NCI-H345 (cell line): ENCODE measurements at places on chromosomes 16 and 17.

DNA sequence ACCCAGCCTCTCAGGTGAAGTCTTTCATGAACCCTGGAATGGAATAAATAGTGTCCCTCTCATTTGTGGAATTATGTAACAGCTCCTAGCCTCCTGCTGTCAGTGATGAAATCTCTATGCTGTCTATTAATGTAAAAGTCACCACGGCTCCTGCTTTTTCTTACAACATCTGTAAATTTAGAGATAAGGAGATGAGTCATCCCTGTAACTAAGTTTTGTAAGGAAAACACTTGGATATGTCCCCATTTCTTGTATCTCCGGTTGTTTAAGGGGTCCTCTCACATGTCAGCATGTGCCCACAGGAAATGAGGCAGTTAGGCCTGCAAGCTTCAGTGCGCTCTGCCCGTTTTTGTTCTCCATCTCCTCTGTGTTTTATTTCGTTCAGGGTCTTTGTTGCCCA is 2.8 kb upstream of the NAT9 start:
- no peak for DNase-seq

GRCh38 chr17:40813804-40814203 is 8.6 kb downstream of the KRT10 start:
- no peak for DNase-seq

DNA sequence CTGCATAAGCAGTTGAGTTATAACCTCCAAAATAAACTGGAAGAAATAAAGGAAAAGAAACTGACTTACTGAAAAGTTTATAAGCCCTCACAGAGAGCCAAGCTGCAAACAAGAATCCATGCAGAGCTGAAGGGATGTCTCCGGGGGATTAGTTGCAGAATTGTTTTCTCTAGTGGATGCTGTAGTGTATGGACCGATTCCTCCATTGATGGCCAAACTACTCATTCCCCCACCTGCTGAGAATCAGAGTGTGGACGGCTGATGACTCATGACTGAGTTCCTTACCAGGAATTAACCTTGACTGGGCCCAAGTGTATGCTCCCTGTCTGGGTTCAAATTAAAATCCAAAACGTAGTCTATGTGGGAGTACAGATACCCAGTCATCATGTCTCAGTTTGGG is 93.9 kb upstream of the CDH8 start:
- DNase-seq: no peak

DNA sequence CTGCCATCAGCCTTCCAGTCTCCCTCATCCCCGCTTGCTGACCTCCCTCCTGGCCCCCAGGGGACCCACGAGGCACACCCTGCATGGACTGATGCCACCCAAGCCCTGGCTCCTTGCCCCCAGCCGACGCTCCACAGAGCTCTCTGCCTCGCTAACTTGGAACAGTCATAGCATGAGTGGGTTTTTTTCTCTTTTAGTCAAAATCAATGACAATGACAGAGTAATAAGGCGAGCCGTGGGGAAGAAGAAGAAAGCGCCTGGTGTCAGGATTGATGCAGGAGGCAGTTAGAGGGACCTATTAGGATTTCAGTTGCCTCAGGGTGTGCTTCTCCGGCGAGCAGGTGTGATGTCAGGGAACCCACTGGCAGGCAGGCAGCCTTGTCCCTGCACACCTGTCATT is 176.3 kb upstream of the TNRC6C start:
- peak; percentile 24 for DNase-seq

- DNase-seq: no peak
These were observed 57.1 kb downstream of the SPECC1 start for GRCh38 chr17:20066253-20066652.

GRCh38 chr17:33028778-33029177 is 37.1 kb downstream of the SPACA3 start:
- DNase-seq: no peak

DNA sequence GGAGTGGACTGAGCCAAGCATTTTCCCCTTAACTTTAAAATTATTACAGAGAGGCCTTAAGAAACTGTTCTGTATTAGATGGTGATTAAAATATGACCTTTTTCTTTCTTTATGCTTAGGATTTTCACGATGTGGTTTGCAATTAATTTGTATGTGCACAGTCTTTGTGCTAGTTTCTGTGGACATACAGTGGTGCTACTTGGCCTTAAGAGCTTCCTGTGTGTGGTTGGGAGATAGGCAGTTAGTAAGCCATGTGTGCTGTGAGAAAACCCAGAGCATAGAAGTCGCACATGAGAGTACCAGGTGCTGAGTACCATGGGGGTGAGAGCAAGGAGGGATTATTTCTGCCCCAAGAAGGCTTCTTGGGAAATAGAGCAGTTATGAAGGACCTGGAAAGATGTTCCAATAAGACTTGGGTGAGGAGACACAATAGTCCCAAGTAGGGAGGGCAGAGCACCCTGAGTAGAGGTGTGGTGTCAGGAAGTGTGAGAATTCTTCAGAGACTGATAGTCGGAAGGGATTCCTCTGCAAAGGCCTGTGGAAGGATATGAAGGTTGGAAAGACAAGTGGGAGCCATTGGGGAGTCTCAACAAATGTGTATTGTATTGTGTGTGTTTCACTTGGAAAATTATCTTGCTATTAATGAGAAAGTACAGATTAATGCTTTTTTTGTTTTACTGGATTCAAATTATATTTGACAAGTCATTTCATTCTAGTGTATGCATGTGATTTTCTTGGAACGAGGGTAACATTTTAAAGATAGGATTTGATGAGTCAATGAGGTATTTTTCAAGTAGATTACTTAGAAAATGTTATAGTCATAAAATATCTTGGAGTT is 239.9 kb downstream of the PRKCA start:
- no peak for DNase-seq

GRCh38 chr17:60421273-60422161 is 772 bp upstream of the CHCT1 start:
- peak; percentile 47 for DNase-seq

- no peak for DNase-seq
These were observed 1144.9 kb upstream of the GOT2 start for GRCh38 chr16:59878999-59879398.

DNA sequence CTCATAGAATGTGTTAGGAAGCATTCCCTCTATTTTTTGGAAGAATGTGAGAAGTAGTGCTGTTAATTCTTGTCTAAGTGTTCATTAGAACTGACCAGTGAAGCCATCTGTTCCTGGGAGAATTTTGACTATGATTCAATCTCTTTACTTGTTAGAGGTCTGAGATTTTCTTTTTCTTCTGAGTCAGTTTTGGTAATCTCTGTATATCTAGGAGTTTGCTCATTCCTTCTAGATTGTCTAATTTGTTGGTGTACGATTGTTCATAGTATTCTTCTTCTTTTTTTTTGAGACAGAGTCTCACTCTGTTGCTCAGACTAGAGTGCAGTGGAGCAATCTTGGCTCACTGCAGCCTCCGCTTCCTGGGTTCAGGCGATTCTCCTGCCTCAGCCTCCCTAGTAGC is 20.4 kb downstream of the NFATC3 start:
- DNase-seq: no peak

- no peak for DNase-seq
These were observed 31.9 kb upstream of the COX10 start for GRCh38 chr17:14037453-14037852.
